Activated CD4-positive, alpha-beta T cell treated with anti-CD3 and anti-CD28 coated beads for 36 hours (primary cell): ENCODE measurements at places on chromosomes 5 and 9. TPM values are rescaled to one million over a fixed set of nuclear protein-coding genes. Genes with fewer than 3 reads are reported as not detected.

- no peak for DNase-seq
These were observed 359.2 kb upstream of the ACTBL2 start for GRCh38 chr5:57841676-57842363.

- no peak for DNase-seq
These were observed 67.5 kb upstream of the MAMDC2 start for GRCh38 chr9:69976152-69976551.

The NEUROG1 gene
- total RNA-seq = not detected

GRCh38 chr9:69377981-69378380 lies 53.0 kb downstream of the ENTREP1 start:
- no peak for DNase-seq

DNA sequence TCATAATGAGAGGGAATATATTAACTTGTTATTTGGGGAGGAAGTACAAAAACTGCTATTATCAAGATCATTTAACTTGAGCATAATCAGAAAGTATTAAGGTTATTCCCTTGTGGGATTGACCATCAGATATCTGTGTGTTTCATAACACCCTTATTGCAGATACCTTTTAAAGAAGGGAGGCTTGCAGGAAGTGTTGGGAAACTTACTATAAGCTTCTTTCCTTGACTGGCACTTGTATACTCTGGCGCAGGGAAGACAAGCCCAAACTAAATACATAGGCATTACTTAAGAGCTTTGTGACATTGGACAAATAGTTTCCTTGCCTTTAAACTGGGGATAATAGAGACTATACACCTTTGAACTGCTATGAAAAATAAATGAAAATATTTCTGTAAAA lies 50.9 kb downstream of the PIK3R1 start:
- no peak for DNase-seq

The NUTM2F gene
- not detected for total RNA-seq

DNA sequence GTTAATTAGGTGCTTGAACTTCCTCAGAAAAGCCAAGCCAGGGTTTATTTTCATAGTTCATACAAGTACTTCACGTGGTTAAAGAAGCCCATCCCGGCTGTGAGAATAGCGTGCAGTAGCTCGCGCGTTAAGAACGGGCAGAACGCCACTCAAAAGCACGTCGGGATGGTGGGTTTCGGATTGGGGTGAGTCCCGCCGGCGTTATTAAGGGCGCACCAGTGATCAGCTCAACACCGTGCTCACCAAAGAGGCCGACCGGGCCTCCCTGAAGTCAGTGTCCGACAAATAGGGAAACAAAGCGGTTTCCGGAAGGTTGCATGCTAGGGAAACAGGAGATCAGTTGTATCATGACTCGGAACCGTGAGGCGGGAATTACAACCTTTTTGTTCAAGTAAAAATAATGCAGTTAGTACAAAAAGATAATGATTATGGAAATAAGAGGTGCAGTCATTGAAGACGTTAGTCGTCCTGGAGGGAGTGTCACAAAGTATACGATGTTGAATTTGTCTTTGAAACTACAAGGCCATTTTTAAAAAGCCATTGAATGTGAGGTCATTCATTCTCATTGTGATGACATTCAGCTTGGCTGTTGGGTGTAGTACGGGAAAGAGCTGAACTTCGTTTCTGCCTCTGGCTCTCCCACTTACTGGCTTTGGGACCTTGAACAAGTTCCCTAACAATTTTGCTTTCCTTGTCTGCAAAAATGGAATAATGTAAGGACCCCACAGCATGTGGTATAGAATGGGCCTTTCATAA lies 992 bp downstream of the SETD9 start:
- no peak for DNase-seq

The EIF4E1B gene
- total RNA-seq = not detected

- no peak for DNase-seq
These were observed 454.9 kb downstream of the PRR16 start for GRCh38 chr5:120919017-120919416.

The PCDHGB4 gene
- total RNA-seq = 0.09 TPM

DNA sequence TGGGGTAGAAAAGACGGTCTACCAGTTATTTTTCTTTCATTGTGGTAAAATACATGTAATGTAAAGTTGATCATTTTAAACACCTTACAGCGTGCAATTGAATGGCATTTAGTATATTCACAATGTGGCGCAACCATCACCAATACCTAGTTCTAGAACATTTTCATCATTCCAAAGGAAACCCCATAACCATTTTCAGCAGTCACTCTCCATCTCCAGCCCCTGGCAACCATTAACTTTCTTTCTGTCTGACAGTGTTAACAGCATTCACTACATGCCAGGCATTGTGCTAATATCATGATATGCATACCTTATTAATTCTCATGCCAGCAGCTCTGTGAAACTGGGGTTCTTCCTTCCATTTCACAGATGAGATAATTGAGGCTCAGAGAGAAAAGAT lies 32.0 kb downstream of the PTGS1 start:
- DNase-seq = no peak

DNA sequence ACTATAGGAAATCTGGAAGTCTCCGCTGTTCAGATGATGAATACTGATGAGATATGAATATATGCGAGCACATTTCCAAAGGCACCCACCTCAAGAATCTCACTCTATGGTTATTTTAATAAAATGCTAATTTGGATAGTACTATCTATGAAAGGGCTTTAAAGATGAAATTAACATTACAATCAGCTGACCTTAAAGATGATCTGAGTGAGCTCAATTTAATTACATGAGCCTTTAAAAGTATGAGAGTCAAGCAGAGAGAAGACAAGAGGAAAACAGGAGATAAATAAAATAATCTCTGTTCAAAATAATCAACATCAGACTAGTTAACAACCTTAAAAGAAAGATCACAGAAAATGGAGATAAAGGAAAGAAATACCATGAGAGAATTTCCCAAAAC lies 474.1 kb upstream of the TUSC1 start:
- DNase-seq = no peak

- DNase-seq = no peak
These were observed 166.9 kb upstream of the MRPS30 start for GRCh38 chr5:44641820-44642219.

DNA sequence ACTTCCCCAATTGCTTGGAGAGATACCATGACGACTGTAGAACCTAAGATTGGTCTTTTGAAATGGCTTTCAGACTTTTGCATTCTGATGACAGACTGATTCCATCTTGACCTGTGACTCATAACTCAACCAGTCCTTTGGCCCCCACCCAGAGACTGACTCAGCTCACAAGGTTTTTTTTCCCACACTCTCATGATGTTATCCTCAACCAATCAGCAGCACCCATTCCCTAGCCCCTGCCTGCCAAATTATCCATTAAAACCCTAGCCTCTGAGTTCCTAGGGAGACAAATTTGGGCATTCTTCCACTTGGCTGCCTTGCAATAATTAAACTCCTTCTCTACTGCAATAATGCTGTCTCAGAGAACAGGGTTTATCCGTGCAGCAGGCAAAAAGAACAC lies 1263.3 kb upstream of the CDH9 start:
- DNase-seq = no peak

DNA sequence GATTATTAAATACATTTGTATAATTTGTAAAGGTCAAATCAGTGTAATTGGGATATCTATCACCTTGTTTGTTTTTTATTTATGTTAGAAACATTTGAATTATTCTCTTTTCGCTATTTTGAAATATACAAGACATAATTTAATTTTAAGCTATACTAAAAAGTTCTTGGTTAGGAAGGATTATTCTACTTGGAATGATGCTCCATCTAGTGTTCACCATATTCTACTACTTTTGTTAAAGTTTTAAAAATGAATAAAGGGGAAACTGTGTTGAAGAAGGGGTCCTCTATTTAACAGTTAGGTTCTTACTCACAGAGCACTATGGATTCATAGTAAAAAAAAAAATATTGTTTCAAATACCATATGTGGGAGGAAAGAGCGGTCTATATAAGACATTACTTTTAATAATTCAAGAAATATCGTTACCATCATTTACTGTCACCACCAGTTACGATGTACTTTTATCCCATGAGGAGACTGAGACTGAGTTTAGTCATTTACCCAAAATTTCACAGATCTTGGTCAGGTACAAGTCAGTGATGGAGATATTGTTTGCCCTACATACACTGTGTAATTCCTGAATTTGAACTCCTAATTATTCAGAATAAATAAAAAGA lies 6.3 kb upstream of the STOM start:
- no peak for DNase-seq
